ENCODE measurements at places on chromosomes 2 and 18.

GRCh38 chr2:113894156-113894743 is 4.4 kb downstream of the ACTR3 start:
- DNase-seq, result no peak

- no peak for DNase-seq
Measured at GRCh38 chr2:170310876-170311502, 133.0 kb downstream of the MYO3B start.

- peak; percentile 1 for DNase-seq
Measured at GRCh38 chr2:88265352-88266303, 95.5 kb downstream of the THNSL2 start.

- DNase-seq, result peak; percentile 98
Measured at GRCh38 chr2:47309952-47310800, 92.8 kb upstream of the MSH2 start.

- DNase-seq, result peak; percentile 78
Measured at GRCh38 chr2:43387092-43388062, 161.0 kb upstream of the ZFP36L2 start.

GRCh38 chr2:23824777-23825212 is 102.1 kb downstream of the ATAD2B start:
- DNase-seq, result peak; percentile 30

- DNase-seq, result no peak
Measured at GRCh38 chr18:58396966-58397365, 231.9 kb downstream of the ALPK2 start.

DNA sequence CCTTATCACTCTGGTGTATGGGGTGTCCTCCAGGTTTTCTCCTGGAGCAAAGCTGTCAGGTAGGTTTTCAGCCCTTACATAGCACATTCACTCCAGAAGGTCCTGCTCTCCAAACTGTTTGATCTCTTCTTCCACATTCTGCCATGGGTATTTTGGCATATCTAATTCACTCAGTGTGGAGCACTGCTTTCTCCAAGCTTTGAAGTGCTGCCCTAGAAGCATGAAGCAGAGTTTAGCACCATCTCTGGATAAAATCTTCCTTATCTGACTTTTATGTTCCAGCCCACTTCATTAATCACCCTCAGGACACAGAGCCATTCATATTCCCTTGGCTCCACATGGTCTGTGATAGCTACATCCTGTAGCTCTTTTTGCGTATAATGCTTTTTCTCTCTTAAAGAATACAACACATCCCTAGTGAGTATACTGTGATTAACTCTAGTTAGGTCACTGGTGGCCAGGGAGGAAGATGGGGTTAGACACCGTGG is 56.7 kb upstream of the ARHGAP28 start:
- no peak for DNase-seq

- no peak for DNase-seq
Measured at GRCh38 chr2:43605079-43605655, 9.3 kb upstream of the THADA start.

DNA sequence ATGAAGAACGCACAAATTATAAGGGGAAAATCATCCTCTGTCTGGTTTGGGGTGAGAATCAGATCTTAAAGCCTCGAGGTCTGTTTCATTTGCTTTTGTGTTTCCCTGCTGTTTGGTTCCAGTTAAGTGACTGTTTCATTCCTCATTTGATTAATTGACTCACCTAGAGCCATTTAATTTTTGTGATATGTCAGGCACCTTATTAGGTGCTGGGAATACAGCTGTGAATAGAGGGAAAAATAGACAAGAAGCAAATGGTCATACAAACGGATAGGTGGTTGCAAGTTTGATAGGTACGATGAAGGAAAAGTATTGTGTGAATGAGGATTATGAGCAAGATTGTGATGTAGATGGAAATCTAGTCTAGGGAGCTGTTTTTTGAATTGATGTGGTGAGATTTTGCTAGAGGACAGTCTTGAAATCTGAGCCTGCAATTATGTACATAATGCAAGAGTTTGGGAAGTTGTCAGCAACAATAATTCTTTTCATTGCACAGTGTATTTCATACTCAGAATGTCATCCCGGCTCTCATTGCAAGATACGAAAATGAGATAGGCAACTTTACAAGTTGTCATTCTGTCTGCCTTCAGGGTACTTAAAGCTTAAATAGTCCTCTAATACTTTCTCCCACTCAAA is 2.2 kb downstream of the ACSL3 start:
- no peak for DNase-seq

DNA sequence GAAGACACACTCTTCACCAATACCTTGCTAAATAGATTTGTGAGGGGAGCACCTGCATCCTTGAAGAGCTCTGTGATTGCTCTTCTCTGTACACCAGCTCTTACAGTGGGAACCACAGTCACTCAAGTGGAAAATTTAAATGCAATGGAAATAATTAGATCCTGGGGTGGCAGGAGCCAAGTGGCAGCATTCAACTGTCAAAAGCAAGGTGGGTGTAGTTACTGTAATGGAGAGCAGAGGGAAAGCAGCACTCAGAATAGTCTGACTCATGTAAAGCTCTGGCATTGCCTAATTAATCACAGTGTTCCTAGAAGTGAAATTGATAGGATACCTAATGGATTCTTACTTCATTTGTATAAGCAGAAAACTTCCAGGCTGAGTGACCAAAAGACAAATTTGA is 245.8 kb downstream of the KCNE4 start:
- no peak for DNase-seq

DNA sequence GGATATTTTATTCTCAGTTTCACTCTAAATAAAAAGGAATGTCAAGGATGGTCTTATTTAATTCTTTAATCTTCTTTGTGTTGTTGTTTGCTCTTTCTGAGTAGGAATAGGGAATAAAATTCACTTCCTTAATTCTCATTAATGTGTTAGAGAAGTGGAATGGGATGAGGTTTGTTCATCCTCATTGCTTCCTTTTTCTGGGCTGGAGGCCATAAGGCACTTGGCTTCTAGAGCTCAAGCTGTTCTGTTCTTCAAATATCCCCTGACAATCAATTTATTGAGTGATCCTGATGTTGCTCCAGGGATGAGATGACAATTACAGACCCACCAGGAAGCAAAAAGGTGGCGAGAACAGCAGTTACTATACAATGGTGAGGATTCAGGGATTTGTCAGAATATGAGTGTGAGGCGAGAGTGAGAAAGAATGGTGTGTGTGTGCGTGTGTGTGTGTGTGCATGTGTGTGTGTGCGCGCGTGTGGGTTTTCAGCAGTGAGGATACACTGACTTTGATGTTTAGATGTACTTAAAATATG is 557.6 kb upstream of the FANCL start:
- no peak for DNase-seq

DNA sequence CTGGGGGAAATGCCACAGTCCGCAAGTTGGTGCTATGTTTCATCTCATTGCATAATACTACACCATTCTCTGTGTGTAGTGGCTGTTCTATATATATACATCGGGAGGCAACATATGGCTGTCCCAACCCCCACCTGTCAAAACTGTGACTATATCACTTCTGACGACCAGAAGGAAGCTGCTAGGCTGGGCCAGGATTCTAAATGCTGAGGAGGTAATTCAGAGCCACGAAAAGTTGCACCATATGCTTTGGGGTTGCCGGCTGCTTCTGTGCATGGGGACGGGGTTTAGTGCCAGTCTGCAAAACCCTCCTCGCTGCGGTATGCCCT is 117.3 kb downstream of the MSH2 start:
- no peak for DNase-seq

DNA sequence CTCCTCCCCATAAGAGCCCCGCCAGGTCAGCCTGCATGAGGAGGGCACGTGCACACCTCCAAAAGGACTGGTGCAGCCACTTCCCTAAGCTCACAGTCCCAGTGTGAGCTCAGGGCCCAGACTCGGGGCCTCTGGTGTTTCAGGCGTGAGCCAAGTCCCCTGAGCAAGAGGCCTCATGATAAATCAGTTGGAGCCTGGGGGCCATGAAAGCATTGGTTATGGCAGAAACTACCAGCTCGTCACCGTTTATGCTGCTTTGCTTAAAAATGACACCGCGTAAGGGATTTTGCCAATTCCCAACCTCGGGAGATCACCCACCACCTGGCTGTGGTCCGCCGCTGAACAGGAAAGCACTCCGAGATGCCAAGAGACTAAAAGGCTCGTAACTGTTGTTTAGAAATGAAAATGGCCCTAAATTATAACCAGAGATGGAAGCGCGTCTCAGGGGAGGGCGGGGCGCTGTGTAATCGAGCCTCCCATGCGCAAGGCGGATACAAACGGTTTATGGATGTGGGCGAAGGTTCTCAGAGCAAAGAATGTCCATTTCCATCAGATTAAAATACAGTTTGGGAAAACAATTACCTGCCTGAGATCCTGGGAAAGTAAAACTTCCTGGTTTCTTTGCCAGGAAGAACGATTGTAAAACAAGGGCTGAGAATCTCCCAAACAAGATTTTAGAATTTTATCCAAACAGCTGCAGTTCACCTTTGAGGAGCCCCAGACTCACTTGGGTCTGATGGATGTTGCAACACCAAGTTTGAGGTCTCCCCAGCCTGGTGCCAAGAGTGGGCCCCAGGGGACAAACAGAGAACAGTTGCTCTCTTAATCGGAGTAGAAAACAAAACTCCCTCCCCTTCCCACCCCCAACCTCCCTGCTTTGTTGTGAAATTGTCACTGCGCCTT is 141.4 kb downstream of the BCL2 start:
- no peak for DNase-seq

DNA sequence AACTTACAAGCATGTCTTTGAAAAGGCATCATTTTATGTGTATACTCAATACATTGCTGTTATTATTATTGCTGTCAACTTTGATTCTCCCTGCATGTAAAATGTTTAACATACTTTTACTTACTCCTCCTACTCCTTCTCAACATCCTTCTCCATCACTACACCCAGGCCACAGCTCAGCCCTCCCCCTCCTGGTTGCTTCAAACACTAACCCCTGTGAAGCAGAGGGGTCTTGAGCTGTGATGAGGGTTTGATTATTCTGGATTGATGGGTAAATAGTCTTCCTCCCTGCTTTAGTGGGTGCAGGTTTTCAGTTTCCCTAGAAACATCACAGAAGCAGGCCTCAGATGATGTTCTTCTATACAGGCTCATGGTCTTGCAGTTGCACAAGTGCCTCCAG is 221.0 kb downstream of the OSR1 start:
- DNase-seq, result no peak

- no peak for DNase-seq
Measured at GRCh38 chr2:95761556-95761955, 169.8 kb downstream of the TRIM43 start.

DNA sequence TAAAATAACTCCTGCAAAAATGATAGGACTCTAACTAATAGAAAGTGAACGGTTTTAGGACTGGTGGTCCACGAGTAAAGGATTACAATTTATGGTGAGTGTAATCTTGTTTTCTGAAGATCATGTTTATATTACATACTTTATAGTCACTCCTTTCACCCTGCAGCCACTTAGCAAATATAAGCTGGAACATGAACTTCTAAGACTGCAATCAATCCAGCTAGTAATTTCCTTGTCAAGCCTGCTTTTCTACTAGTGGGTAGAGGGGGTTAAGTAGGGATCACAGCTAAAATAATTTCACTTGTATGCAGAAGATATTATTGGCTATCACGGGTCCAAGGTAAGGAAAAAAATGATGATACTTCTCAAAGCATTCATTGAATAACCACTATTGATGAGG is 125.5 kb upstream of the NETO1 start:
- DNase-seq, result no peak

- peak; percentile 92 for DNase-seq
Measured at GRCh38 chr2:20676353-20677215, 9.6 kb downstream of the GDF7 start.

GRCh38 chr2:136310797-136311603 is 193.1 kb upstream of the CXCR4 start:
- DNase-seq, result no peak

DNA sequence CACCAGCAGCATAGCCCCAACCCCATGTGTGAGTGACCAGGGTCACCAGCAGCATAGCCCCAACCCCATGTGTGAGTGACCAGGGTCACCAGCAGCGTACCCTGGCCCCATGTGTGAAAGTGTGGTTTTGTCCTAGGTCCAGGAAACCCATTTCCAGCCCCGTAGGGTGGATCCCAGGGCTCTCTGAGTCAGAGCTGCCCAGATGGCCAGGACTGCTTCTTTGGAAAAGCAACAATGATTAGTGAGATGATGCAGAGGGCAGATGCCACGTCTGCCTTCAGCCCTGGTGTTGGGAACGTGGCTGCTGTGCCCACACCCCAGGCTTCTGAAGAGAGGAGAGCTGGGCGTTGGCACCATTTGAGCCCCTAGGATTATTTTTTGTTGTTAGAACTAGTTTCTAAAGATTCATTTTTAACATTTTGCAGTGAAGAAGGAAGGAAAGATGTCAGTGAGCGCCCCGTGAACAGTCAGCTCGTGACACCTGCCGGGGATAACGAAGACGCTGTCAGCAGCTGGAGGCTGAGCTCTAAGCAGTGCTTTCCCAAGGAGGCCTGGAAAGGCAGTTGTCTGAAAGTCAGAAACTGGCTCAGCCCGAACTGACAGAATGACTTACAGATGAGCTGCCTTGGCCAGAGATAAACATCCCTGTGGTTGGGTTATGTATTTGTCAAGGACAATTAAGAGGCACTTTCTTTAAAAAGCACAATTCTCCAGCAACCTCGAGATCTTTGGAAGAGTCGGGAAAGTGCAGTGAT is 32.1 kb upstream of the KCNG2 start:
- DNase-seq, result no peak

DNA sequence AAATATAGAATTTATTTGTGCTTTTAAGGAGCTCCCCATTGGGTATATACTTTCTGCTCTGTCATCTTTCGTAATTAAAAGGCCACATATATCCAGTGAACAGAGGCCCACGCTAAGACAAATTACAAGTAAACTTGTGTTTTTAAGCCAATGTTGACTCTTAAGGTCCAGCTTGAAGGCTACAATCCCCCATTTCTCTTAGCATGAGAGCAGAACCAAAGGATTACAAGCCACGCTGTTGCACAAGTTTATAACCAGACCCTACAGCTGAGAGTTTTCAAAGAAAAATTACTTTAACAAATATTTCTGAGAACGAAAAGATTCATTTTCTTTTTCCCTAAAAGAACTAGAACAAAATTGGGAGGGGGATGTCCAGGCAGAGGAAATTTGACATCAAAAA is 471.0 kb downstream of the TXNL1 start:
- DNase-seq, result no peak

- no peak for DNase-seq
Measured at GRCh38 chr2:19028587-19029375, 329.6 kb downstream of the OSR1 start.

DNA sequence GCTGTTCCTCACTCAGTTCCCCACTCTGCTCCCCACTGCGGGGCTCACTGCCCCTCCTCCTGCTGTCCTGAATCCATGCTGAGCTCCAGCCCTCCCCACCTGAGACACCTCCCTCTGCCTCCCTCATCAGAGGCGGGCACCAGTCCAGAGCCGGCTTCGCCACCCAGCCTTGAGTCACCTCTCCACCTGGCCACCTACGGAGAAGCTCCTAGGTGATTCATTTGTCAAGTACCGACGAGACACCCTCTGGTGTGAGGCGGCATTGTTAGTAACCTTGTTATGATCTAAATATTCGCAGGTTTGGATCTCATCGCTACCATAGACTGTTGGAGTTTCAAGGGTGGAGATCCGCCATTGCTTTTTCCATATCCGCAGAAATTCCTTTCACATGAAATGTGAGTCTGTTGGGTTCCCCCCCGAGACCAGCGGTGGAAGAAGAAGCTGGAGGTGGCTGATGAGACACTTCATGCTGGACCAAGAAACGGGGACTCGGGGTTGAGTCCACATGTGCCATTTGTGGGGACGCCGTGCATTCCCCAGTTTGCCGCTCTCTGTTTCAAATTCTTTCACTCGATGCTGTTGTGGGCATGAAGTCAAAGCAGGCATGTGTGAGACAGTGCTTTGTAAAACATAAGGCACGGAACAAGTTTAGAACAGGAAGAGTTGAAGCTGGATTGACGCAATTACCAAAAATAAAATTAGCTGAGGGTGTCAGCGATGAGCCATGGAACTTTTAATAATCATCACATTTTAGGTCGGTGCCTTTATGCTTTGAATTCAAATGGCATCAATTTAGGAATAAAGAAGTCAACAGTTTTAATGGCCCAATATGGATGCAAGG is 259.8 kb upstream of the HDAC4 start:
- no peak for DNase-seq

Data from GM12864 (cell line).